ENCODE measurements at places on chromosomes 5 and 9. TPM values are rescaled to one million over a fixed set of nuclear protein-coding genes. Genes with fewer than 3 reads are reported as not detected.

ARID3C gene
- total RNA-seq: 0.21 TPM

OLFML2A gene
- total RNA-seq: 0.11 TPM

IL12B gene
- total RNA-seq: not detected

CCL19 gene
- not detected for total RNA-seq

Measured in activated T-helper 2 cell treated with anti-CD3 and anti-CD28 coated beads, Interferon-gamma antibody, Interleukin-2, Interleukin-4, amounts not matched to agents 10 μg/mL and 5 μg/mL and 100 μg/mL, durations not matched to agents 14 hours and 24 hours and 36 hours (primary cell).